ENCODE measurements at places on chromosomes 5 and 9.

- H3K4me3 ChIP-seq, result no peak overlapping the region
- DNase-seq, result no peak
- H3K36me3 ChIP-seq, result no peaks in the 10 kb centered on the region
- no peaks in the 10 kb centered on the region for H3K27me3 ChIP-seq
- peaks cover 16% of the 10 kb centered on the region for H3K4me1 ChIP-seq
- H3K27ac ChIP-seq, result no peak overlapping the region
These were observed 52.9 kb downstream of the PPARGC1B start for GRCh38 chr5:149782895-149783586.

DNA sequence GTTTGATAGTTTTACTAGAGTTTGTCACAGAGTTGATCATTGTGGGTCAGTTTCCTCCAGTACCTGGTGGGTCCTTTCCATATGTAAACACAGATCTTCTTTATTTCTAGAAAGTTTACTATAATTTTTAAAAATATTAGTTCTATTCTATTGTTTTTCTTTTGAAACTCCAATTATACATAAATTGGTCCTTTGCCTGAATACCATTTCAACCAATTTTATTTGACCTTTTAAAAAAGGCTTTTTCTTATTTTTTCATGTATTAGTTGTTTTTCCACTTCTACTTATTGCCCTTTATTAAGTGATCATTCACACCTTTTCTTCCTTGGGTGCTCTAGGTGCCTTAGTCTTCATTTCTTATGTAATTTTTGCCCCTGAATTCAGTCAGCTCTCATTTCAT, 33.0 kb upstream of the MUSK start:
- H3K27me3 ChIP-seq, result no peaks in the 10 kb centered on the region
- peaks cover 14% of the 10 kb centered on the region for H3K36me3 ChIP-seq
- H3K4me1 ChIP-seq, result peaks cover 4% of the 10 kb centered on the region
- H3K27ac ChIP-seq, result no peak overlapping the region
- no peak for DNase-seq
- no peak overlapping the region for H3K4me3 ChIP-seq

- peak overlapping the region; percentile 28 for H3K27ac ChIP-seq
- no peaks in the 10 kb centered on the region for H3K27me3 ChIP-seq
- peaks cover 22% of the 10 kb centered on the region for H3K4me1 ChIP-seq
- no peaks in the 10 kb centered on the region for H3K36me3 ChIP-seq
- no peak overlapping the region for H3K4me3 ChIP-seq
- DNase-seq, result no peak
These were observed 150.6 kb downstream of the COL23A1 start for GRCh38 chr5:178439493-178440180.

GRCh38 chr5:161713042-161713441, 27.5 kb downstream of the GABRA6 start:
- H3K27me3 ChIP-seq, result no peaks in the 10 kb centered on the region
- no peak for DNase-seq
- no peaks in the 10 kb centered on the region for H3K4me1 ChIP-seq
- no peak overlapping the region for H3K4me3 ChIP-seq

- peaks cover 28% of the 10 kb centered on the region for H3K36me3 ChIP-seq
- no peak overlapping the region for H3K27ac ChIP-seq
- no peaks in the 10 kb centered on the region for H3K27me3 ChIP-seq
- no peak for DNase-seq
- no peak overlapping the region for H3K4me3 ChIP-seq
- peaks cover 16% of the 10 kb centered on the region for H3K4me1 ChIP-seq
These were observed 43.6 kb upstream of the CLK4 start for GRCh38 chr5:178670351-178670885.

DNA sequence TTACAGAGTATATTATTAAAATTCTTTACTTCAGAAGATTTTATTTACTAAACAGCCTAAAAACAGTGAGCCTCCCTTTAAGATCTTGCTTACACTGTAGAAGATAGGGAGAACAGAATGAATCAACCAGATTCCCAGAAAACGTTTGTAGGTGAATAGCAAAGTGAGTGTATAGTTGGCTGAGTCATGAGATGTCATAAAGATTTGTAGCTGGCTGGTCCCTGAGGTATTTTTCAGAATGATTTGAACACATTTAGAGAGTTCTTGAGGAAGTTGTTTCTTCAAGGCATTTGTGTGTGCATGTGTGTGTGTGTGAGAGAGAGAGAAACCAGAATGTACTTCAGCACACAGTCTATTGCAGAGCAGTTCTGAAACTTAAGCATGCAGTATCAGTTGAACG, 159.4 kb upstream of the PRR16 start:
- DNase-seq, result no peak
- H3K36me3 ChIP-seq, result no peaks in the 10 kb centered on the region
- peaks cover 1% of the 10 kb centered on the region for H3K4me1 ChIP-seq
- peaks cover 1% of the 10 kb centered on the region for H3K27me3 ChIP-seq
- no peak overlapping the region for H3K27ac ChIP-seq

GRCh38 chr9:112726428-112726827, 8.5 kb upstream of the INIP start:
- no peak for DNase-seq
- no peaks in the 10 kb centered on the region for H3K36me3 ChIP-seq

DNA sequence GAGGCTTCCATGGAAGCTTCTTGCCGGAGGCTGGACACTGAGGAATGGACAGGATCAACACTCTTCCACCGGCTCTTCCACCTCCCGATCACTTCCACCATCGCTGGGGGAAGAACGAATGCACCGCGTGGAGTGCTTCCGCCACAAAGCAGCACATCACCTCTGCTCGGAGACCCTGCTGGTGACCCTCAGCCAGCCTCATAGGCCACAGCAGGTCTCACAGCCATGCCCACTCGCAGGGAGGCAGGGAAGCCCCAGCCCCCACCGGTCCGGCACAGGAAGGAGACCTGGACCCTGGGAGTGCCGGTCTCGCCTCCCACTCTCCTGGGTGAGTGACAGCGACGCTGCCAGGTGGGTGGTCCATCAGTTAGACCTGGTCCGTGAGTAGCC, 4.7 kb downstream of the MRPL36 start:
- peaks cover 17% of the 10 kb centered on the region for H3K4me1 ChIP-seq
- no peak for DNase-seq
- peaks cover 16% of the 10 kb centered on the region for H3K36me3 ChIP-seq
- H3K4me3 ChIP-seq, result no peak overlapping the region

DNA sequence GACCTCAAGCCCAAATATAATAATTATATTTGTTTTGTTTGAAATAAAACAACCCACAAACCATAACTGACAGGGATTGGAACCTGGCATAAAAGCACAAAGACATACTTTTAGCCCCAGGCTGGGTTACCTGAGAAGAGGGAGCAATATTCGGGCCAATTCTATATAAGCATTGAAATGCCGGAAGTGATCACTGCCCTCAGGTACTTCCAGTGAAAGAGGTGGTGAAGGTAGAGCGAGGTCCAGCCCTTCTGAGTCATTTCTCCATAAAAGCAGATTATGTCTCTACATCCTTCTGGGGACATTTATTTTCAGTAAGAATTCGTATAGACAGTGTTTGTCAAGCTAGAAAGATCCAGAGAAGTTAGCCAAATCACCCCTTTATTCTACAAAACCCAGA, 59.6 kb downstream of the GCNT4 start:
- no peaks in the 10 kb centered on the region for H3K27me3 ChIP-seq
- no peak for DNase-seq
- peaks cover 6% of the 10 kb centered on the region for H3K36me3 ChIP-seq
- no peak overlapping the region for H3K4me3 ChIP-seq

DNA sequence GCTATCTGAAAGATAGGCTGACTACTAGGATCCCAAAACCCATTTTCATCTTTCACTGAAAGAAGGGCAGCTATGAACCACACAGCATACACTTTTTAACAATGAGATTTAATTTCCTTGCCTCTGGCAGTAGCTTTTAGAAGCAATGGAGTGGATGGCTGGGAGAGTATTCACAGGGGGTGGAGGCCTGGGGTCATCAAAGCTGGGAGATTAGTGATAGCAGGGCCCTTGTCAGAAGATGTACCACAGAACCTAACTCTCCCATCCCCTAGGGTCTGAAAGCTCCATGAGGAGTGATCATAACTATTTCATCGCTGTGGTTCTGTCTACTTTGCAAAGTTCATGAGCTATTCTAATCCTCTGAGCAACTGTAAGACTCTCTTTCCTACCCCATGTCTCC, 332.2 kb downstream of the PRELID2 start:
- H3K4me1 ChIP-seq, result peaks cover 9% of the 10 kb centered on the region
- no peaks in the 10 kb centered on the region for H3K36me3 ChIP-seq
- H3K27me3 ChIP-seq, result peaks cover 30% of the 10 kb centered on the region
- H3K4me3 ChIP-seq, result no peak overlapping the region
- DNase-seq, result no peak

DNA sequence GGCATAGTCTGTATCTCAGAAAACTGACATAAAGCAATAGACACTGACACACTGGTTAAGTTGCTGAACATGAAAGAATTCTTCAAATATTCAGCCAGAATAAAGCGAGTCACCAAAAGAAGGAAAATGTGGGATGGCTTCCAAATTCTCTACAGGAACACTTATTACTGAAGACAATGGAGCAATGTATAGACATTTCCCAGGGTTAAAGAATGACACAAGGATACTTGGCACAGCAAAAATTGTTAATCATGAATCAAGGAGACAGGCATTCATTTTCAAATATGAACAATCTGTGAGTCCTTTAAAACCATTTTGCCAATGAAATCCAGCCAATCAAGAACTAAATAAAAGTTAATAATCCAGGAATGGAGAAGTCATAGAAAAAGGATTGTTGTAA, 92.5 kb downstream of the MTX3 start:
- no peak overlapping the region for H3K27ac ChIP-seq
- DNase-seq, result no peak
- peaks cover 27% of the 10 kb centered on the region for H3K27me3 ChIP-seq
- peaks cover 6% of the 10 kb centered on the region for H3K4me1 ChIP-seq
- no peak overlapping the region for H3K4me3 ChIP-seq

DNA sequence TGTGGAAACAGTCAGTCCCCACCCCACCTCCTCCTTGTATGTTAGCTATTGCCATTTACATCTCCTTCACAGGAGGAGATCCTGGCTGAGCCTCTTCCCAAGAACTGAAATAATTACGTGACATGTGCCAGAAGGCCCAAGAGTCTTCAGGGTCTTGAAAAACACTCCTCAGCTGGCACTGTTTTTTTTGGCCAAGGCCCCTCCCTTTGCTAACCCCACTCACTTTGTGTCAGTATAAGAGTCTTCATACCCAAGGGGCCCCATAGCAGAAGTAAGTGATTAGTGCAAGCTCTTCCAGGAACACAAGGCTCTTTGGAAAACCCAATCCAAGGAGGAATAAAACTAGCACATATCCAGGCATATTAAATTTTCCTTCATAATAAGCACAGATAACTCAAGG, 5.7 kb upstream of the LARP1 start:
- no peak overlapping the region for H3K4me3 ChIP-seq
- H3K4me1 ChIP-seq, result peaks cover 22% of the 10 kb centered on the region
- no peaks in the 10 kb centered on the region for H3K27me3 ChIP-seq
- no peaks in the 10 kb centered on the region for H3K36me3 ChIP-seq
- no peak for DNase-seq

DNA sequence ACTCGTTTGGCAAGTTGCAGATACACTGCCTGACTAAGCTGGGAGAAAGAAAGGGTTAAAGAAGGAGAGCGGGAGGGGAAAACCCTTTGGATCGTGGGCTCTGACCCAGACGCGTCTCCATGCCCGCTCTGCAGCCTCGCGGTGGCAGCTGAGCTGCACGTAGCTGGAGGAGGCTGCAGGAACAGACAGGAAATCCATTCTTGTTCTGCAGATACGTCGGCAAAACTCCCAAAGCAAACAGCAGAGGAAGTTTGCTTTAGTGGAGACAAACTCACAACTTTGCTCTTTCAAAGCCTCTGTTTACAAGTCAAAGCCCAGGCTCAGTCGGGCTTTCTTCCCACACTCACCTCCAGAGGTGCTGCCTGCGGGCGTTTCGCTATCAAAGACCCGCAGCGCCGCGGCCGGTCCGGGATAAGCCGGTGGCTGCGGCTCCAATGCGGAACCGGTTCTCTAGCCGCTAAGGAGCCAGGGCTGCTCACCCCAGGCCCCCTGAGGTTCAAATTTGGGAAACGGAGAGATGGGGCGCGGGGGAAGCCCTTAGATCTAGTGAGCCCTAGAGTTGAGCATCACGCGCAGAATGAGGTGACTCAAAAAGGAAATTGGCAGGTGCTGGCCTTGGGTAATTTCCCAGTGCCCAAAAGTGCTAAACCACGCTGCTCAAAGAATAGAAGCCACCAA, 60.7 kb downstream of the MAT2B start:
- peak; percentile 40 for DNase-seq
- H3K27ac ChIP-seq, result no peak overlapping the region
- peak overlapping the region; percentile 61 for H3K4me3 ChIP-seq
- H3K36me3 ChIP-seq, result no peaks in the 10 kb centered on the region
- H3K27me3 ChIP-seq, result peaks cover 60% of the 10 kb centered on the region

- DNase-seq, result no peak
- H3K4me1 ChIP-seq, result peaks cover 5% of the 10 kb centered on the region
These were observed 51.4 kb upstream of the GRHPR start for GRCh38 chr9:37370968-37371563.

DNA sequence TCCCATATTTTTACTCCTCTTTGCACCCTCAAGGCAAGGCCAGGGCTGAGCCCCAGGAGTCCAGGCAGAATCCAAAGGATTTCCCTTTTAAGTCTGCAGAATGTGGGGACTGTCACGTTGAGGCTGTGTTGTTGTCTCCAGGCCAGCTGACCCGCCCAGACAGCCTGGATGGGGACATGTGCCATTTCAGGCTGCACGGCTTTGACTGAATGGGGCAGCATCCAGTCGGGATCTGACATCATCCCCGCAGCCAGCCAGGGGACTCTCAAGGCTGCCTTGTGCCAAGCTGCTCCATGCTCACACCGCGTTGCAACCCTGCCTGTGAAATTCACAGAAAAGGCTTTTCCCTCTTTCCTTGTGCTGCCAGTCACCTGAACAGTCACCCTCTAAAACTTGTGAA, 2.2 kb upstream of the ZNF366 start:
- no peaks in the 10 kb centered on the region for H3K27me3 ChIP-seq
- H3K27ac ChIP-seq, result no peak overlapping the region
- peaks cover 33% of the 10 kb centered on the region for H3K4me1 ChIP-seq
- no peak overlapping the region for H3K4me3 ChIP-seq

- H3K36me3 ChIP-seq, result no peaks in the 10 kb centered on the region
- DNase-seq, result no peak
These were observed 35.3 kb downstream of the CPEB4 start for GRCh38 chr5:173923218-173924095.

GRCh38 chr5:169307646-169308045, 6.7 kb upstream of the SLIT3 start:
- H3K27me3 ChIP-seq, result peaks cover 35% of the 10 kb centered on the region
- H3K27ac ChIP-seq, result no peak overlapping the region
- H3K4me1 ChIP-seq, result peaks cover 5% of the 10 kb centered on the region
- H3K4me3 ChIP-seq, result no peak overlapping the region
- DNase-seq, result no peak
- H3K36me3 ChIP-seq, result no peaks in the 10 kb centered on the region

DNA sequence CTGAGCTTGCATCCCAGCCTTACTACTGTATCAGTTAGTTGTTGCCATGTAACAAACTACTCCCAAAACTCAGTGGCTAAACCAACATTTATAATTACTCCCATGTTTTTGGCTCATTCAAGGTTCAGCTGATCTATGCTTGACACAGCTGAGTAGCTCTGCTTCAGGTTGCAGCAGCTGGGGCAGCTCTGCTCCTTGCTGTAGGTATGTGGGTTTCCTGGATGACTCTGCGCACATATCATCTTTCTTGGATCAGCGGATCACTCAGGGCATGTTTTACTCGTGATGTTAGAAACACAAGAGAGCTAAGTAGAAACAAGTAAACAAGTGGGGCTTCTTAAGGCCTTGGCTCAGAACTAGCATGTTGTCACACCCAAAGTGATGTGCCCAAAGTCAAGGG, 15.1 kb downstream of the TEK start:
- no peak overlapping the region for H3K27ac ChIP-seq
- DNase-seq, result no peak
- no peaks in the 10 kb centered on the region for H3K4me1 ChIP-seq
- H3K27me3 ChIP-seq, result no peaks in the 10 kb centered on the region
- no peaks in the 10 kb centered on the region for H3K36me3 ChIP-seq
- H3K4me3 ChIP-seq, result no peak overlapping the region
